ENCODE measurements at places on chromosomes 7 and 10. TPM values are rescaled to one million over a fixed set of nuclear protein-coding genes. Genes with fewer than 3 reads are reported as not detected.
A peak's percentile ranks its signal among the peaks of the same experiment; 100 is the strongest.

DNA sequence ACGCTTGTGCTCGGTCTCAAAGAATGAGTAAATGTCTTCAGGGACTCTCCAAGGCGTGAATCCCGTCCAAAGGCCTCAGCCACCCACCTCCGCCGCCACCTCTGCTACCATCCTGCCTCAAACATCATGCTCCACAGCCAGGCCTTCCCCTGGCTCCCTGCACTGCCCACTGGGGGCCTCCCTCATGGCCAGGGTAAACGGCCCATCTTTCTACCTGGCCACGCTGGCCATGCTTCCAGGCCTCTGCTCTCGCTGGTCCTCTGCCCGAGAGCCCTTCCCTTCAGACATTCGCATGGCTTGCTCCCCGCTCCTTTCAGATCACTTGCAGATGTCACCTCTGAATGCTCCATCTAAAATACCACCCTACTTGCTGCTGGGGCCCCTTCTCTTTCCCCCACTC is 40.2 kb downstream of the ZNF783 start:
- H3K4me3 ChIP-seq, result no peak overlapping the region
- no peak for DNase-seq
- H3K4me1 ChIP-seq, result no peaks in the 10 kb centered on the region
- H3K27ac ChIP-seq, result no peak overlapping the region

DNA sequence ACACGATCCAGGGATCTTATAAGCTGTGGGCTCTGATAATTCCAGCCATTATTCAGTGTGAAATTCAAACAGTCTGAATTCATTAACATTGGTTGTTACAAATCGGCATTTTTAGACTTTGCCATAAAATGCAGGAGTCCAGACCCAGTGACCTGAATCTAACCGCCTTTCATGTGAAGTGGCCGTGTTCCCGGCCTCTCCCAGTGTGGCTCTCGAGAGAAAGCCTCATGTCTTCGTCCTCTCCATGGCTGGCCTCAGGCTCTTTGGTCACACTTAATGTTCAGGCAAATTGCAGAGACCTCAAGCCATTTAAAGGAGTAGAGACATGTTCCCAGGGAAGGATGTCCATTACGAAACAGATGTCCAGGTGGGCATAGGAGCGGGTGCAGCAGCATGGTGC is 59.3 kb downstream of the CTBP2 start:
- H3K4me3 ChIP-seq, result no peak overlapping the region
- H3K27me3 ChIP-seq, result no peaks in the 10 kb centered on the region
- H3K4me1 ChIP-seq, result peaks cover 75% of the 10 kb centered on the region
- H3K36me3 ChIP-seq, result peaks cover 9% of the 10 kb centered on the region
- H3K27ac ChIP-seq, result no peak overlapping the region

- H3K4me1 ChIP-seq, result peaks cover 46% of the 10 kb centered on the region
- no peaks in the 10 kb centered on the region for H3K27me3 ChIP-seq
- no peaks in the 10 kb centered on the region for H3K36me3 ChIP-seq
- DNase-seq, result no peak
- no peak overlapping the region for H3K27ac ChIP-seq
Observed at GRCh38 chr10:124645467-124646095, 98.6 kb downstream of the FAM53B start.

DNA sequence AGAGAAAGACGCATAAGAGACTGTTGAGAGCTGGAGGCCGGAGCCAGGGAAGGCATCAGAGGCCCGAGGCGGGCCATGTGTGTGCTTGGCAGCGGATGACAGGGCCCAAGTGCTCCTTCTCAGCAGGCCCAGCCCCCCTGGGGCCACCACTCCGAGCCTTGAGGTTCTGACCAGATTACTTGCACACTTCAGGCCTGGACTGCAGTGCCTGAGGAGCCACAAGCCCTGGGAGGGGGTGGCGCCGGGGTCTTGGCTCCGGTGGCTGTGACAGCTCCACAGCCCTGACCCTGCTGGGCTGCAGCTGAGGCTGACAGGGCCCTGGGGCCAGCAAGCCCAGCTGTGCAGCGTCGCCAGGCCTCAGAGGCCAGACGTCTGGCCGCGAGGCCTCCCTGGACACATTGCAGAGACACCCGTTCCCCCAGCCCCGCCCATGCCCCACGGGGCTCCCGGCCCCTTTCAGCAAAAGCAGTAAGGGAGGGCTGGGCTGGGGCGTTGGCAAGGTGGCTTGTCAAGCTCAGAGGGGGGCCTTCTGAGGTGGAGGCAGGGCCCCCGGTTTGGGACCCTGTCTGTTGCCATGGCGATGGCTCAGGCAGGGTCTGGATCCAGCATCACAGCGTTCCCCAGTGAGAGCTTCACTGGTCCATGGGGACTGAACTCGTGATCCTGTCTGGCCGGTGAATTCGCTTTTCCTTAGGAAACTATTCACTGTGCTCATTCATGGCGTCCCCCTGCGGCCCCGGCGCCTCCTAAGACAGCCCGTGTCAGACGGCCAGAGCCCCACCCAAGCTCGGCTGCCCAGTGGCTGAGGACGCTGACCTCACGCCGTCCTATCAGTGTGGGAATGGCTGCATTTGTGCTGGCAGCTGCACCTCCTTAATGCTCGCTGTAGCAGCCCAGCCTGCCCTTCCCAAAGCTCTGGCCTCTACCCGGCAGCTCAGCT is 5.7 kb downstream of the ELN start:
- no peaks in the 10 kb centered on the region for H3K36me3 ChIP-seq
- no peak overlapping the region for H3K4me3 ChIP-seq
- no peak overlapping the region for H3K27ac ChIP-seq
- DNase-seq, result peak; percentile 30
- peaks cover 11% of the 10 kb centered on the region for H3K27me3 ChIP-seq

GRCh38 chr7:34364130-34364529 is 293.9 kb upstream of the NPSR1 start:
- no peaks in the 10 kb centered on the region for H3K36me3 ChIP-seq
- H3K4me3 ChIP-seq, result no peak overlapping the region
- H3K4me1 ChIP-seq, result no peaks in the 10 kb centered on the region
- H3K27me3 ChIP-seq, result no peaks in the 10 kb centered on the region
- DNase-seq, result no peak
- no peak overlapping the region for H3K27ac ChIP-seq

Gene DKK1
- 3.3 TPM for total RNA-seq

Gene EIF3B
- 224 TPM for total RNA-seq

All from neural crest cell (in vitro differentiated cells).